ENCODE measurements at places on chromosomes 6 and 20. TPM values are rescaled to one million over a fixed set of nuclear protein-coding genes. Genes with fewer than 3 reads are reported as not detected.

The HLA-DOB gene
- 0.20 TPM for total RNA-seq

The AGPAT4 gene
- 5.5 TPM for total RNA-seq

The SLC26A8 gene
- 0.08 TPM for total RNA-seq

The POU5F1 gene
- 7.2 TPM for total RNA-seq
